ENCODE measurements at places on chromosomes 1 and 21.
A peak's percentile ranks its signal among the peaks of the same experiment; 100 is the strongest.

DNA sequence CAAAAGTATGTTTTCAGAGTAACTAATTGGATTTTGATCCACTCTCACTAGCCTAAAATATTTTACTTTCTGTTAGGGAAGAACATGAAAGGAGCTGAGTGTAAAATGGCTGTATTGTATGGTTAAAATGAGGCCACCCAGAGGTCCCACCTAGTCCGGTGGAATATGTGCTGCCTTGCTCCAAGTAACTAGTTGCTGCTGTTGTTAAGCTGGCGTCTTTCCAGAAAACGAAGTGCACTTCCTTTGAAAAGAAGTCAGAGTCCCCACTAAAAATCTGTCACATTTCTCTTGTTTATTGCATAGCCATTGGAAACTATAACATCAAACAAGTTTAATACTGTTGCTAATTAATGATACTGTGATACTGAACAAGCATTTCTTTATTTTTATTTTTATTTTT, 3.2 kb downstream of the SLC25A33 start:
- DNase-seq: peak; percentile 56

- DNase-seq: no peak
These were observed 40.8 kb downstream of the PTPRC start for GRCh38 chr1:198679535-198680173.

DNA sequence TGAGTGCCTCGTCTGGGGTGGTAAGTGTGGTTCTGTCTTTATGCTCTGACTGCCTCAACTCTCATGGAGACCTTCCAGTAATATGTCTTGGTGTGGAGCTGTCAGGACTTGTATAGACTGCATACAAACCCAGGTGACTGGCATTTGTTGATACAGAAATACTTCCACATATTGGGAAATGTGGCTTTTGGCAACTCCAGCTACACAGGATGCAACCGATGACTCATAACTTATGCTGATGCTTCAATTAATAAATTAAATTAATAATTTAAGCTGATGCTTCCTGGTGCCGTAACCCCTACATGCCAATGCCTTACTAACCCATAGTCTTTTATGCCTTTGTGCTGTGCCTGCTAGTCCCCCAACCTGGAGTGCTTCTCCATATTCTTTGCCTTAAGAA, 72.3 kb upstream of the ARTN start:
- DNase-seq: no peak

- DNase-seq: no peak
These were observed 325.0 kb downstream of the ZNF326 start for GRCh38 chr1:90319918-90320317.

DNA sequence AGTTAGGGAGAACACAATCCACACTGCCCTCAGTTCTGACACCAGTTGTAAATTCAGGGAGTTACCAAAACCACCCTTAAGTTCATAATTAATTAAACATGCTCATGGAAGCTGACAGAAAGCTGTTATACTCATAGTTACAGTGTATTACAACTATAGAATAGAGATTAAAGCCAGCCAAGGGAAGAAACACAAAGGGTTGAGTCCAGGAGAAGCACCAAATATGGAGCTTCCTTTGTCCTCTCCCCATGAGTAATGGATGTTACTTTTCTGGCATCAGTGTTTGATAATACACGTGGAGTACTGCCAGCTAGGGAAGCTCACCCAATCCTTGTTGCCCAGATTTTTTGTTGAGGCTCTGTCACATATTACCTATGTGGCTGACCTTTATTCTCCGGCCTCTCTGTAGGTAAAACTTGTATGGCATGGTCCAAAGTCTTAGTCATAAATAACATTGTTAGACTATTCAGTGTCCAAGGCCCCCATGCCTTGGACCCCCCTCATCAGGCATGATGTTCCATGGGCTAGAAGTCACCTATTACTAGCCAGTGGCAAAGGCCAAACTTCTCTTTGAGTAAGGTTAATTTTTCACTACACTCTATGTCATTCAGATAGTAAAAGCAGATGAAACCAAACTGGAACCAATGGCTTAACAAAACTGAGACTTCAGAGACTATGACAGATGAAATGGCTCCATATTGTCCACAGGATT, 175.7 kb downstream of the GPR52 start:
- DNase-seq: no peak

GRCh38 chr1:6355621-6356020, 37.9 kb downstream of the ACOT7 start:
- DNase-seq: no peak

DNA sequence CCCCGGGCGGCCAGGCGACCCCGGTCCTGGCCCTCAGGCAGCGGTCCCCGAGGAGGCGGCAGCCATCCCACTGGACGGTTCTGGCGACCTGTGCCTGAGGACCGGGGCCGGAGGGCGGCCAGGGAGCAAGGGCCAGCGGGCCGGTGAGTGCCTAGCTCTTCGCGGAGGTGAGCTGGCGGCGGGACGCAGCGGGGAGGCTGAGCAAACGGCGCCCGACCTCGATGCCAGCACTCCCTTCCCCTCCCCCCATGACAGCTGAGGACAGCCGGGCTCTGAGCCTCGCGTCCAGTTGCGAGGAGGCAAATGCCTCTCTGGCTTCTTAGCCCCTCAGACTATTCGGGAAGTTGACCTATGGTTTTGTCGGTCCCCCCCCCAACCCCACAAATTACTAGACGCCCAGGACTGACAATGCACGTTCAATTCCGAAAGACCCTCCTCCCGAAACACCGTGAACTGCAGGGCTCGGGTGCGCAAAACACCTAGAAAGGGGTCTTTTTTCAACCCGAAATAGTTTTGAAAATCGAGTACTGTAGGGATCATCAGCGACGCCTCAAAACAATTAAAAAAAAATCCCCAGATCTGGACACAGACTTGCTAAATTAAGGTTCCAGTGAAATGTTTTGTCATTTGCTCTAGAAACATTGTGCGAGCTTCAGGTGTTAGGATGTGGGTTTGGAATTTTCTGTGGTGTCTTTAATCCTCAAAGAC, 8.3 kb downstream of the CDKN2C start:
- DNase-seq: peak; percentile 74

GRCh38 chr21:28604946-28605537, 387.6 kb downstream of the LTN1 start:
- no peak for DNase-seq

DNA sequence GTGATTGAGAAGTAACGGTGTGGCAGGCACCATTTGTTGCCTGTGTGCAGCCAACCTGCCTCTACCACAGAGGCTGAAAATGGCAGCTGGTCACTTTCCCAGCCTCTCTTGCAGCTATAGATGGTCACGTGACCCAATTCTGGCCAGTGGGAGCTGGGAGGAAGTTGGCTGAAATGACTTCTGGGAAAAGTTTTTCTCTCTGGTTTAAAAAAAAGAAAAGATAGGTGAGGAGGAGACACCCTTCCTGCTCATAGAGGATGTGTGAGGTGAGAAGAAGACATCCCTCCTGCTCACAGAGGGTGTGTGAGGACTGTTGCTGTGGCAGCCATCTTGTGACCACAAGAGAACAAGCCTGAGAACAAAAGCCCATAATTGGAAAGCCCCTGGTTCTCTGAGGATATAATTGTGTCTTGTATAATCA, 122.8 kb downstream of the SYF2 start:
- DNase-seq: no peak

- DNase-seq: no peak
These were observed 59.0 kb downstream of the FASLG start for GRCh38 chr1:172717722-172718465.

- no peak for DNase-seq
These were observed 5.7 kb downstream of the QSOX1 start for GRCh38 chr1:180160357-180160756.

- DNase-seq: no peak
These were observed 47.1 kb upstream of the RPL11 start for GRCh38 chr1:23644555-23644866.

GRCh38 chr1:23263380-23263887, 46.1 kb upstream of the HTR1D start:
- no peak for DNase-seq

GRCh38 chr1:169577981-169578738, 8.1 kb downstream of the F5 start:
- DNase-seq: no peak

GRCh38 chr1:39687243-39687642, 4.0 kb downstream of the HPCAL4 start:
- DNase-seq: no peak
